ENCODE measurements at places on chromosomes 12 and 14.

GRCh38 chr12:53289891-53290290 is 5.5 kb upstream of the PFDN5 start:
- DNase-seq: no peak

DNA sequence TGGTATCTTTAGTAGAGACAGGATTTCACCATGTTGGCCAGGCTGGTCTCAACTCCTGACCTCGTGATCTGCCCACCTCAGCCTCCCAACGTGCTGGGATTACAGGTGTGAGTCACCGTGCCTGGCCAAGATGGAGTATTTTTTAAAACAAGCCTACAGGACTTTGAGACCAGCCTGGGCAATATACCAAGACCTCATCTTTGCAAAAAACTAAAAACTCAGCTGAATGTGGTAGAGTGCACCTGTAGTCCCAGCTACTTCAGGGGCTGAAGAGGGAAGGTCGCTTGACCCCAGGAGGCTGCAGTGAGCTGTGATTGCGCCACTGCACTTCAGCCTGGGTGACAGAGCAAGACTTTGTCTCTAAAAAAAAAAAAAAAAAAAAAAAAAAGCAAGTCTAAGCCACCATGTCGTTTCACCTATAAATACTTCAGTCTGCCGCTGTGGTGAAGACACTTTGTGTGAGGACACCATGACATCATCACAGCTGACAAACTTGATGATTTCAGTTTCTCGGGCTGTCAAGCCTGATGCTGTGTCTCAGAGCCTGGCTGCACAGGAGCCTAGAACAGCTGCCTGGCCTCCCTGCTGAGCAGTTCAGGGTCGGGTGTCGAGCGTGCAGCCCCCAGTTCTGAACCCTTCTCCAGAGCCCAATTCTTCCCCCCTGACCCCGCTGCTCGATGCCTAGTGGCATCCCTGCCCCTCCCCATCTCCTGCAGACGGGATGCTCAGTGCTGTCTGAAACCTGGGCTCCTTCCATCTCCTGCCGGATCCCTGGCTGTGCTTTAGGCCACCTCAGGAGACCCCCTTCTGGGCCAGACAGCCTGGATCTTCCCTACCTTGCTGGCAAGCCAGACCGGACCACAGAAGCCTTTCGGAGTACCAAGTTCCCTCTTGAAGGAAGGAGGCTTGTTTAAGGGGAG is 119.2 kb upstream of the EVL start:
- DNase-seq: no peak

DNA sequence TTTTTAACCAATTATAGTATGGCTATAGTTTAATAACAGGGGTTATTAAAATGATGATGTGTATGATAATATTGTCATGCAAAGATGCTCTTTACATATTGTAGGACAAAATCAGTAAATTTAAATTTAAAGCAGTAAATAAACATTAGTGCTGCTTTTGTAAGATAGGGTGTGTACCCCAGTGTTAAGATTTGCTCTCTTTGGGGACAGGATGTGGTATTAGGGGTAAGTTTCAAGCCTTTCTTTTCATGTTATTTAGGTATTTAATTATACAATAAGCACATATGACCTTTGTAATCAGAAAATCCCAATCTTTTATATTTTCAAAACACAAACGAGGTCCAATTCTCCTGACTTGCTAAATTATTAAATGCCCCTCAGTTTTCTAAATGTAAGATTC is 39.7 kb upstream of the RPH3A start:
- DNase-seq: no peak

- no peak for DNase-seq
Measured at GRCh38 chr12:65536876-65537681, 258.6 kb downstream of the MSRB3 start.

DNA sequence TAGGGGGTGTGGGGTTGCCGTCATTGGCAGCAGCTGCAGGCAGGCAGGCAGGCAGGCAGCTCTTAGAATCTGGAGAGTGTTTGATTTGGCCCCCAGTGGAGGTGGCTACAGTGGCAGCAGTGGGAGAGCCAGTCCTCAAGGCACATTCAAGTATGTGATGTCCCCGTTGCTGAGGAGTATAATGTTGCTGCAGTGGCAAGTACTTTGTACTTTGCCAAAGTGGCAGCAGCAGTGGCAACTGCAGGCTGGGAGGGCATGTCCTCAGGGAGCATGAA is 147.1 kb downstream of the PAPOLA start:
- DNase-seq: no peak

- no peak for DNase-seq
Measured at GRCh38 chr12:31589904-31590641, 863 bp downstream of the DENND5B start.

GRCh38 chr14:89393222-89393745 is 23.7 kb downstream of the FOXN3 start:
- no peak for DNase-seq
